ENCODE measurements at places on chromosomes 2 and 18. TPM values are rescaled to one million over a fixed set of nuclear protein-coding genes. Genes with fewer than 3 reads are reported as not detected.

Gene ASB18
- not detected for total RNA-seq

Gene ABCB11
- total RNA-seq = not detected

Gene UGT1A5
- total RNA-seq = not detected

Gene PSME4
- total RNA-seq = 24.3 TPM
